ENCODE measurements at places on chromosomes 6 and 20. TPM values are rescaled to one million over a fixed set of nuclear protein-coding genes. Genes with fewer than 3 reads are reported as not detected.

- peak overlapping the region; percentile 69 for H3K27ac ChIP-seq
- H3K4me1 ChIP-seq: no peaks in the 10 kb centered on the region
- no peaks in the 10 kb centered on the region for H3K27me3 ChIP-seq
- no peak for DNase-seq
- no peaks in the 10 kb centered on the region for H3K36me3 ChIP-seq
- no peak overlapping the region for H3K4me3 ChIP-seq
These were observed 12.7 kb upstream of the RAMACL start for GRCh38 chr6:166599205-166599604.

DNA sequence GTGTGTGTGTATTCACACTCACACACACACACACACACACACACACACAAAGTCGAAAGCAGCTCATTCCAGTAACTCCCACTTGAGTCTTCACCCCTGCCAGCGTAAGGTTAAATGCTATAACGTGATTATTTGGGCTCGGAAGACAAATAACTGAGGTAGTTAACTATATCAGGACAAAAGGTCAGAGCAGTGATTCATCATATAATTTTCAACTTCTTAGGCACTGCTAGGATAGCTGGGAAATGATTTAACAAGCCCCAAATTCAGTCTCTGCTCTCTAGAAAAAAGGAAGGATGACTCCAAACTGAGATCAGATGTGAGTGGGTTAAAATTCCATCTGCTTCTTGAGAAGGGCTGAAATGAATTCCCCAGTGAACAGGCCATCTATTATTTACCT lies 30.7 kb downstream of the HDGFL1 start:
- no peaks in the 10 kb centered on the region for H3K36me3 ChIP-seq
- H3K27ac ChIP-seq: no peak overlapping the region
- H3K4me3 ChIP-seq: no peak overlapping the region

DNA sequence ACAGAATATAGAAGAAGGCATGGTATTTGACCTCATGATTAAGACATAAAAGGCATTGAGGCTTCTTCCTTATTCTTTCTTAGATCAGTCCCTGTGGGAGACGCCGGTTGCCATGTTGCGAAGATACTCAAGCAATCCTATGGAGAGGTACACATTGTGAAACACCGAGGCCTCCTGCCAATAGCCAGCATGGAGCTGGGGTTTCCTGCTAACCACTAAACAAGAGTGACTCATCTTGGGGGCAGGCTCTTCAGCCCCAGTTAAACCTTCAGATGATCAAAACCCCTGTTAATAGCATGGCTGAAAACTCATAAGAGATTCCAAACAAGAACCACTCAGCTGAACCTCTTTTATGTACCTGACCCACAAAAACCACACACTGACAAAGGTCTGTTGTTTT lies 478.8 kb downstream of the CD83 start:
- no peaks in the 10 kb centered on the region for H3K36me3 ChIP-seq
- H3K27ac ChIP-seq: no peak overlapping the region
- no peaks in the 10 kb centered on the region for H3K27me3 ChIP-seq
- DNase-seq: no peak
- no peaks in the 10 kb centered on the region for H3K4me1 ChIP-seq

- no peak for DNase-seq
- no peaks in the 10 kb centered on the region for H3K4me1 ChIP-seq
- H3K4me3 ChIP-seq: no peak overlapping the region
- no peaks in the 10 kb centered on the region for H3K27me3 ChIP-seq
- no peaks in the 10 kb centered on the region for H3K36me3 ChIP-seq
These were observed 32.0 kb downstream of the MTHFD1L start for GRCh38 chr6:150897400-150897943.

GRCh38 chr6:101380897-101381630 lies 12.4 kb upstream of the GRIK2 start:
- no peaks in the 10 kb centered on the region for H3K27me3 ChIP-seq
- no peak overlapping the region for H3K4me3 ChIP-seq
- H3K27ac ChIP-seq: no peak overlapping the region
- DNase-seq: no peak
- no peaks in the 10 kb centered on the region for H3K4me1 ChIP-seq

- no peaks in the 10 kb centered on the region for H3K36me3 ChIP-seq
- H3K4me3 ChIP-seq: no peak overlapping the region
- H3K27ac ChIP-seq: no peak overlapping the region
- DNase-seq: no peak
- no peaks in the 10 kb centered on the region for H3K4me1 ChIP-seq
- no peaks in the 10 kb centered on the region for H3K27me3 ChIP-seq
These were observed 140.0 kb upstream of the SGK1 start for GRCh38 chr6:134457941-134458340.

Gene PRRT1
- total RNA-seq: not detected

DNA sequence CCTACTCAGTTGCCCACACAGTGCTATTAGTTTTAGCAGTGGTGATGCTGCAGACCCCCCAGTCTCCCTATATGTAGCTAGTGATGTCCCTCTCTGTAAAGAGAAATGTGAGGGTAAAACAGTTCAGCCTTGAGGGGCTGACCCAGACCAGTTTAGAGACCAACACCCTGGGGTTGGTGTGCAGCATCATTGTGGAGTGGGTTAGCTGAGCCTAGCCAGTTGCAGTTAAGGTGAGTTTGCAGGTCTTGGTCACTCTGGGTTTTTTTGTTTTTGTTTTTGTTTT lies 401 bp upstream of the B3GALT4 start:
- H3K27ac ChIP-seq: peak overlapping the region; percentile 97
- H3K27me3 ChIP-seq: no peaks in the 10 kb centered on the region
- H3K4me3 ChIP-seq: peak overlapping the region; percentile 62
- H3K36me3 ChIP-seq: no peaks in the 10 kb centered on the region
- peaks cover 33% of the 10 kb centered on the region for H3K4me1 ChIP-seq
- no peak for DNase-seq

DNA sequence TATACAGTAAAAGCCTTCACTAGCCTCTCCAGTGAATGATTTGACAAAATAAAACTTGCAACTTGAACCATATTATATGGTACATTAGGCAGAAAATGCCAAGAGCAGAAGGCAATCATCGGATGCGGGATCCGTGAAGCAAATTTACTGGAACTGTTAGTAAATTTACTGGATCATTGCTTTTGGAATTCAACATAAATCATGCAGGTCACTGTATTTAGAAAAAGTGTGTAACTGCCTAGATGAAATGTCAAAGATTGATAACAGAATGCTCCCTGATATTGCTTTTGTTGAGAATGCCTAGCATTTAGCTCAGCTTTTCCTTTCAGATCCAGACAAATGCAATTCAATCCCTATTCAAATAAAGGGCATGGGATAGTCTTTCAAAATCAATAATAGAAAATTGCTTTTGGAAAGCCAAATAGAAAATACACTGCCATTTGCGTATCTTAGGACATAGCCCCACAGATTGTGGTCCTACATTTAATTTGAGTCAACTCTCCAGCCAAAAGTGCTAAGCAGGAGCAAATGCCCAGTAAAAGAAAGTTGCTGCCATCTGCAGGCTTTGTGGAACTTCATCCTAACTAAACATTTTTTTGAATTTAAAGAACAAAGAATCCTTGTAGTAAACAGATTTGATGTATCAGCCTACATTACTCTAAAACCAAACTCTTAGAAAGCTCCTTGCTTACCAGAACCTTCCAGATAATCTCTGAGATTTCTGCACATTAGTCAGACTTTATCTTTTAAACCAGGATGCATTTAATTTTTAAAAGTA lies 109.5 kb upstream of the HSF2 start:
- H3K4me3 ChIP-seq: no peak overlapping the region
- H3K4me1 ChIP-seq: no peaks in the 10 kb centered on the region
- no peak for DNase-seq
- H3K36me3 ChIP-seq: no peaks in the 10 kb centered on the region
- no peaks in the 10 kb centered on the region for H3K27me3 ChIP-seq

Data from transverse colon (tissue), 4 donors.